ENCODE measurements at places on chromosomes 5 and 9.

- DNase-seq = no peak
Measured at GRCh38 chr5:170375283-170375682, 13.9 kb downstream of the KCNMB1 start.

- DNase-seq = no peak
Measured at GRCh38 chr9:1018121-1018520, 32.0 kb upstream of the DMRT2 start.

GRCh38 chr5:67222243-67223025 lies 25.8 kb upstream of the CD180 start:
- DNase-seq = no peak

GRCh38 chr5:139662617-139663016 lies 14.5 kb downstream of the CXXC5 start:
- no peak for DNase-seq

- no peak for DNase-seq
Measured at GRCh38 chr9:116928289-116928688, 241.2 kb downstream of the TRIM32 start.

DNA sequence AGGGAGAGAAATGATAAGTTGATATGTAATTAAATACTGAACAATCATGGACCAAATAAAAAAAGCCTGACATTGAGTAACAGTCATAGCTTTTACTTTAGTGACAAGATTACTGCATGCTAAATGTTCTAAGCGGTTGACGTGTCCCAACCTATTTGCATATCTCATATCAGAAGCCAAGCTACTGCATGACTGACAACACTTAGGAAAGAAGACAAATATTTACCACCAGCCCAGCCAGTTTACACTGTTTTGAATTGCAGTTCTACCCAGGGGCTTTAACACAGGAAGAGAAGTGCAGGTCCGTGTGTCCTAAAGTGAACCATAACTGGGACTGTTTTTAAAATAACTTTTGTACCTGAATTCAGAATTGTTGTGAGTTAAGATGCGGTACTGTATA lies 219.9 kb downstream of the PRDM9 start:
- DNase-seq = no peak

DNA sequence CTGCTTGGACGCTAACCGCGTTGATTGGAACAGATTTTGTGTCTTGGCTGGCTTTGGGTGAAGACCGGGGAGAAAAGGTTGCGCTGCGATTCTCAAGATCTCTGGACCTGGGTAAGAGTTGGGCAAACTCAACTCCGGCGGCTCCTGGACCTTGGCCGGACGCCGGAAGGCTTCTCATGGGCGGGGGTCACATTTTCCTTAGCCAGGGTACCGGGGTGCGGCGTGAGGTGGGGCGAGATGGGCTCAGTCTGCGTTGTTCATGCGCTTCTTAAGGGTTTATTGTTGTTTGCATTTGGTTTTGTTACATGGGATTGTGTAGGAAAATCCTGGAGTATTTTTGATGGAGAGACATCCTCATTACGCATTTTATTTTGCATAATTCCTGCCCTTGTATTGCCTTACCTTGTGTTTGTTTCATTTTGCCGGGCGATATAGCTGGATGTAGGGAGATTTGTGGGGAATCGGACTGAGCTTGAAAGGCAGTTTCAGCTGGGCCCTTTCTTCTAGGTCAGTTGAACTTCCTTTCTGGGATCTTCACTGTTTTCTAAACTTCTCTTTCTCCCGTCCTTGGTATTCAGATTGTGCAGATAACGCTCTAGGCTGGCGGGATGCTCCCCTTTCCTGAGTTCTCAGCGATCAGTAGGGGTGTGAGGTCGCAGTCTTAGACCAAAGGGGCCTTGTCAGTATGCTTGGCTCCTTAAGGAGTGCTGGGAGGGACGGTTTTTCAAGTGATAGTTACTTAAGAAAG lies 524 bp downstream of the MEGF10 start:
- no peak for DNase-seq

- no peak for DNase-seq
Measured at GRCh38 chr9:81264516-81264915, 424.8 kb downstream of the TLE1 start.

- DNase-seq = no peak
Measured at GRCh38 chr5:132259069-132259851, 1.8 kb downstream of the PDLIM4 start.

DNA sequence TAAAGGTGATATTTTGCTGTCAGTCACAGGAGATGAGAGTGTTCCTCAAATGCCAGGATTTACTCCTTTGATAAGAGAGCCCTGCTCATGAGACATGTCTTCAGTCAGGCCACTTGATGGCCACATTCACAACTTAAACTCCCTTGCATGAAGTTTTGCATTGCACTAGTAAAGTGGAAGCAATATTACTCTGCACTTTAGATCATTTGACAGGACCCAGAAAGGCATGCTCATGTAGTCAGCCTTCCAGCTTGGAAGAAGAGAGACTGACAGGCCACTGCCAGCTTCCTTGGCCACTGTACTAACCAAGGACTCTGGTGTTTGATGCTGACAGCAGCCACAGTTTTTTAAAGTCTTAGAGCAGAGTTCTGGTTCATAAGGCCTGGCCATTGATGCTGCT lies 42.6 kb downstream of the NPR3 start:
- no peak for DNase-seq

DNA sequence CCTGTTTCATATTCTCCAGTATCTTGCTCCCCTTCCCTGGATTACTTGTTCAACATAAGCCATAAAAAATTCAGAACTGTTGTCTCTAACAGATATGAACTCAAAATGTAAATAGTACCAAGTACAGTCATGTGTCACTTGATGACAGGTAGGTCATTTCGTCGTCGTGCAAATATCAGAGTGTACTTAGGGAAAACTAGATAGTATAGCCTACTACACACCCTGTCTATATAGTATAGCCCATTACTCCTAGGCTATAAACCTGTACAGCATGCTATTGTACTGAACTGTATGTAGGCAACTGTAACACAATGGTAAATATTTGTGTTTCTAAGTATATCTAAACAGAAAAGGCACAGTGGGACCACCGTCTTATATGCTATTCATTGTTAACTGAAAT lies 39.1 kb downstream of the SMIM15 start:
- DNase-seq = no peak

DNA sequence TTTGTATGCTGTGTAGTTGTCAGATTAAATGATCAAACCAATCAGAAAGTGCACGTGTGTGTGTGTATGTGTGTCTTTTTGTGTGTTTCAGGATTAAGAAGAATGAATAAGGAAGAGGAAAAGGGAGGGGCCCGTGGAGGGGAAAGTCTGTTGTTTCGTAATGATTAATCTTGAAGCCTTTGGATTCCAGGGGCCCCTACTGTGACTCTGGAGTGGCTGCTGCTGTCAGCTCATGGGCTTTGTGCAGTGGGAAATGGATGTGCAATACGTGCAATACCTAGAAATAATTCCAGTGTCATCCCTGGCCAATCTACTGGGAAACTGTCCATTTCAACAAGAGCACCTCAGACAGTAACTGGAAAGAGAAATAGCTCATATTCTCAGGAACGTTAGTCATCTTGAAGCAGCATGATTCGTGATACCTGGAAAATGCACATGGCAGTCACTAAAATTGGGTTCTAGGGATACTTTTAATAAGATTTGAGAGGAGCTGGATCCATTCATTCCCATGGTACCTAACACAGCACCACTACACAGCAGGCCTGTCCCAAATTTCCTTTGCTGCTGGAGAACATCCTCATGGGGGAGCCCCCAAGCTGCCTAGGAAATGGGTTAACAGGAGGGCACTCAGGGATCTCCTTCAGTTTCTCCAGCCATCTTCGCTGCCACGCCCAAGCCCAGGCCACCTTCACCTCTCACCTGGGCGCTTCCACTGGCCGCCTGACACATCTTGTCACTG lies 186.3 kb downstream of the NR3C1 start:
- no peak for DNase-seq

DNA sequence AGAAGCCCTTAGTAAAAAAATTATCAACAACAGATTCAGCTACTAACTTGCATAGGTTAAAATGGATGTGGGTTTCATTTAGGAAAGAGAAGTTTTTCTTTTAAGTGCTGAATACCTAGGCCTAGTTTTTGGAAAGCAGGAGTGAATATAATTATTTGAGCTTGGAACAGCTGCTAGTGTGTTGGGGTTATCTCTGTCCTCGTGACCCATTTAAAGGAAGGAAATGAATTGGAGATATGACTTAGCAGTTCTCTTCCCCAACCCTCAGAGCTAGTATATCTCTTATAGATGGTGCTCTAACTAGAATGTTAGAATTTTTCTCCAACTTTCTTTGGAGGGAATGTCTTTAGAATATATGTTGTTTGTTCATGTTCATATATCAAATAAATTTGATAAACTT lies 38.6 kb downstream of the ZNF366 start:
- DNase-seq = no peak

DNA sequence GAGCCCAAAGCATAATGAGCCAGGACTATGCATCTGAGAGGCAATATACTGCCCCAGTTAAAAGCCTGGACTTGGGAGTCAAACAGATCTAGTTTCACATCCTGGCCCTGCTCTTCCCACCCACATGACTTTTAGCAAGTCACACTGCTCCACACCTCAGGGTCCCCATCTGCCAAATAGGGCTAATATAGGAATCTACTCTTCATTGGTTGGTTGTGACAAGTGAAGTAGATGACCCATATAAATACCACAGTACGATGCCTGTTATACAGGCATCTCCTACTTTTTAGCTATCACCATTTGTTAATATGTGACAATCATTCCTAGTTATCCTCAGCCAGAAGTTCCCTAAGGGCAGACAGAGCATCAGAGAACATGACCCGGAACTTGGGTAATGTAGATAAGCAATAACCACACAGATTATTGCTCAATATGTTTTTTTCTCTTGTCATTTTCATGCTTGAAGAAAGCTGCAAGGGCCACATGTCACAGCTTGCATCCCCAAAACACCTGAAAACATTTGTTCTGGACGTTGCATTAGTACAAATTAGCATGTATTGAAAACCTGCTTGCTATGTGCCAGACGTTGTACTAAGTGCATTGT lies 20.4 kb downstream of the ADAM19 start:
- DNase-seq = no peak

DNA sequence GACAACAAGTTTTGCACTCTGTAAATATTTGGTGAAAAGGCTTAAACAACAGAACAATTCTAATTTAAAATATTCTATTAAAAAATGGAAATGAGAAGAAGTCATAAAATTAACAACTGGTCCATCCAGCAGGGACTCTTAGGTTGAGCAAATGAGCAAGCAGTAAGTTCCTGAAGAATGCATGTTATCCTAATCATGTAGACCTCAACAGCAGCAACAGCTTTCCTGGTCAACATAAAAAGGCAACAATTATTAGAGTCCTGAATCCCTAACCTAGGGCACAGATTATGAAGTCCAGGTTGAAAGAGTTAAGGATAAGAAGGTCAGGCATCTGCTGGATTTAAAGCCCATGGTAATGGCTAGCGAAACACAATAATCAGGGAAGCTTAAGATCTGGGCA lies 120.9 kb downstream of the SSBP2 start:
- DNase-seq = no peak

- no peak for DNase-seq
Measured at GRCh38 chr5:68220260-68220659, 4.7 kb downstream of the PIK3R1 start.

DNA sequence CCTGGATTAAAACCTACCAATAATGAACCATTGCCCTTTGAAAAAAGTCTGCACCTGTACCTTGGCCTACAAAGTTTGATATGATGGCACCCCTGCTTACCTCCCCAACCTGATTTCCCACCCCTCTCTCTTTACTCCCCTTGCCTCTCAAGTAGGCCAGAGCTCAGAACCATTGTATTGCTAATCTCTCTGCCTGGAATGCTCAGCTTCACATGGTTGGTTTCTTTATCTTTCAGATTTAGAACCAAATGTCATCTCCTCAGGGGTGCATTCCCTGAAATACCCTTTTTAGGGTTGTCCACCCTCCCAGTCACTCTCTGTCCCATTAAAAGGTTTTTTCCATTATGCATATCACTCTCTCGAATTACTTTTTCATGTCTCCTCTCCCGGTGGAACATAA lies 116.6 kb upstream of the VCAN start:
- DNase-seq = no peak

DNA sequence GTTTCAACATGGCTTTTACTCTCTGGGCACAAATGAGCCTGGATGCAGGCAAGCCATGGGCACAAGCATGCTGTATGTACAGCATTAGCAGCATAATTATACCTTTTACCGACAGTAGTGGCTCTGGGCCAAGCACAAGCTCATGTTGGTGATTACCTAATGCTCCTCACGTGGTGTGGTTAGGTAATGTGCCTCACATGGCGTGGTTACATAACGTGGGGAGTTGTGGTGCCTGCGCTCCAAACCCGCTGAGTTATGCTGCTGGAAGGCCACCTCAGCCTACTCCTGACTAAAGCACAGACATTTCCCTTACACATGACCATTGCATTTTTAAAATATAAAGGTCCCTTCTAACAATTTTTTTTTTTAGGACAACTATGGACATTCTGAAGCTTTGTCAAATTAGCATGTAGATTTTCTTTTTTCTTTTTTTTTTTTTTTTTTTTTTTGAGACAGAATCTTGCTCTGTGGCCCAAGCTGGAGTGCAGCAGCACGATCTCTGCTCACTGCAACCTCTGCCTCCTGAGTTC lies 794.0 kb downstream of the EFNA5 start:
- no peak for DNase-seq

- no peak for DNase-seq
Measured at GRCh38 chr5:57783693-57784092, 301.1 kb upstream of the ACTBL2 start.

DNA sequence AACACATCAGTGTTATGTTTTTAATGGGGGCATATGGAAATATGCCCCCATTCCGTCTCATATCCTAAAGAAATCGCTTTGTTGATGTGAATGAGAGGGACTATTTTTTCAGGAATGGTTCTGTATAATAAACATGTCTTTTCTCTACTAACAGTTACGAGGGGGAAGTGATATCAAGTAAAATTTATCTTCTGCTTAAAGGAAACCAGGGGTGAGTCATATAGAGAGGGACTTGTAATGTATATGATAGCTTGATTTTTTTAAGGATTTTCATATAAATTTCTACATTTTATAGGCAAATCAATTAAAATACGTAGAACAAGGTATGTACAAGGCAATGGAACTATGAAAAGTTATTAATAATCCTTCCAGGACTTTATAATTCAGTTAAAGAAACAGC lies 207.1 kb downstream of the SEMA5A start:
- DNase-seq = no peak

- DNase-seq = no peak
Measured at GRCh38 chr5:53167836-53168235, 58.3 kb upstream of the MOCS2 start.
